ENCODE measurements at places on chromosomes 5 and 9.

- no peak for DNase-seq
Measured at GRCh38 chr5:98621821-98622220, 151.6 kb upstream of the RGMB start.

GRCh38 chr5:44833249-44833648, 24.5 kb downstream of the MRPS30 start:
- DNase-seq: no peak

DNA sequence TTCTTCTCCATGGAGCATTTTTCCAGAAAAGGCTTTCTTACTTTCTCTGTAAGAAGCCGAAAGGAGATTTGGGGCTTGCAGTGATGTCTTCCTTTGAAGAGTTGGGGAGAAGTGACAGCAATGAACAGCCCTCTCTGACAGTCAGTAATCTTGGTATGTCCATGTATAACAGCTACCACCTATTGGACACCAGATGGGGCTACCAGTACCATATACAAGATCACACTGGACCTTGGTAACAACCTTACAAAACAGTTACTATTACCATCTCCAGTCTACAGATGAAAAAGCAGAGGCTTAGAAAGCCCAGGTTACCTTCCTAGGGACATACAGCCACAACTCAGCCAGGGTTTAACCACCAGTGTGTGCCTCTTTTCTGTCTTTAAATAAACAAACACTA, 272.7 kb upstream of the TRPC7 start:
- DNase-seq: peak; percentile 12

DNA sequence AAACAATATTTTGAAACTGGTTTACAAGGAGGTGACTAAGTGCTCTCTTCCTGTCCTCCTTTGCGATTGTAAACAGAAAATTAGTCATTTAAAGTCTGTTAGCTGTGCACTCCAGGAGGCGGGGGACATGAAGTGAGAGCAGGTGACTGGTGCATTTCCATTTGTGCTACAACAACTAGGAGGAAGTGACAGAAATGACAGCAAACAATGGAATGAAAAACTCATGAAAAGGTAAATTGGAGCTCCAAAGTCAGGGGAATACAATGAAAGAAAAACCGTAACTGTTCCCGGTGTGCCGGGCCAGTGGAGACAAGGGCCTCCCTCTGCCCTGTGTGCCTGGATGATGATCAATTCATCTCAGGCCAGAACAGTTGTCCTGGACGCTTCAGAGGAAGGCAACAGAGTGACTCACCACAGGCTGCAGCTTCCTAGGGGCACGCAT, 439.9 kb downstream of the GADD45G start:
- peak; percentile 30 for DNase-seq

DNA sequence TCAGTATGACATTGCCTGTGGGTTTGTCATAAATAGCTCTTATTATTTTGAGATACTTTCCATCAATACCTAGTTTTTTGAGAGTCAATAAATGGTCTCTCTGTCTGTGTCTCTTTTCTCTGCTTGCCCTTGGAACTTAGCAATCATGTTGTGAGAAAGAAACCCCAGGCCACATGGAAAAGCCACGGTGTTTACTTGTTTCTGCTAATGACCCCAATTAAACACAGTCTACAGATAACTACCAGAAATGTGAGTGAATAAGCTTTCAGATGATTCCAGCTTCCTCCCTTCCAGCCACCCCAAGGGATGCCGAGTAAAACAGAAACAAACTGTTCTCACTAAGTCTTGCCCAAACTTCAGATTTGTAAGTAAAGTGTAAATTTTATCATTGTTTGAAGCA, 584.9 kb downstream of the MAT2B start:
- DNase-seq: no peak

DNA sequence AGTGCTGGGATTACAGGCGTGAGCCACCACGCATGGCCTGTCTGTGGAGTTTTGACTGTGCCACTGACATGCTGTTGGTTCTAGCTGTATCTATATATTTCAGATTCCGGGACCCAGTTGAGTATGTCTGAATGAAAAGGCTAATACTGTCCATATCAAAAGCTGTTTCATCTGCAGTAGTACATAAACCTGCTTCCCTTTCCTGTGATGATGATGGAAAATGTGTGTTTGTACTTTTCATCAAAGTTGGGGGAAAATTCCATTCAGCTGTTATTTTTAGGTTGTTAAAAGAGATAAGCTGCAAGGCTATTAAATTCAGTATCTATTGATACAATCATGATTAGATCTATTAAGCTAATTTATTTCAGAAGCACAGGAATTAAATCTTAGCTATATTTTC, 237.6 kb upstream of the ADAMTSL1 start:
- DNase-seq: no peak

GRCh38 chr5:139658928-139659667, 10.9 kb downstream of the CXXC5 start:
- peak; percentile 79 for DNase-seq
